ENCODE measurements at places on chromosomes 12 and 14.

DNA sequence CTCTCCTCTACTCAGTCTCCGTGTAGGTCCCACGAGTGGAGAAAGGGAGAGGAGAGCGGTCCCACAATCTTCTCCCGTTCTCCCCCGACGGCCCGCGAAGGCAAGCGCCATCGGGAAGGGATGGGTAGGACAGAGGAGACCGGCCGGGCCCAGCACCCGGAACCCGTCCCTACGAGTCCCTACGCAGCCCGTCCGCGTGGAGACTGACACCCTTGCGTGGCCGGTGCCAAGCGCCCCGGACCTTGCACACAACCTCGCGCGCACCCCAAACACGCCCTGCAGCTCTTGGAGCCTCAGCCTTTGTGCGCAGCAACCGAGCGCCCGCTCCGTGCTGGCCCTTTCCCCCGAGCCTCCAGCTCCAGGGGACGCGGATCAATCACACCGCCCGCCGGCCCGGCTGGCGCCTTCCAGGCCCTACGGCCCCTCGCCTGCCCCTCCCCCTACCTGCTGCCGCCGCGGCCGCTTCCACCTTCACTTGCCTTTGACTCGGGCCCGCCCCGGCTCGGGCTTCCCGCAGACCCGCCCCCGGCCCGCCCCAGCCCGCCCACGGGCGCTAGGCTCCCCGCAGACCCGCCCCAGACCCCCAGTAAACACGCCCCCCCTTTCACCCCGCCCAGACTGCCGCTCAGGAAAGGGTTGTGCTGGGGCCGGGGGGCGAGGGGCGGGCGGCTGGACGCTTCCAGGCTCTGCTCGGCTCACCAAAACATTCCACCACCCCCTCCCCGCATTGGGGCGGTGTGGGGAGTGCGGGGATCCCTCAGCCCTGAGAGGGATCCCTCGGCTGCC is at the start of gene NDRG2:
TSS of gene NDRG2 (minus strand) at position 477 of the 786 bp plus-strand sequence. CDS start 1,746 bp downstream, outside the sequence.
- DNase-seq = peak; percentile 87

GRCh38 chr14:84591827-84592445 is 938.0 kb upstream of the FLRT2 start:
- no peak for DNase-seq

- no peak for DNase-seq
Measured at GRCh38 chr14:32542507-32542906, 213.4 kb downstream of the AKAP6 start.

- DNase-seq = no peak
Measured at GRCh38 chr12:123858176-123858575, 96.1 kb downstream of the DNAH10 start.

Measured in right hindlimb (tissue), 1 donor.